Putamen (tissue), 1 donor: ENCODE measurements at places on chromosomes 4 and X.

DNA sequence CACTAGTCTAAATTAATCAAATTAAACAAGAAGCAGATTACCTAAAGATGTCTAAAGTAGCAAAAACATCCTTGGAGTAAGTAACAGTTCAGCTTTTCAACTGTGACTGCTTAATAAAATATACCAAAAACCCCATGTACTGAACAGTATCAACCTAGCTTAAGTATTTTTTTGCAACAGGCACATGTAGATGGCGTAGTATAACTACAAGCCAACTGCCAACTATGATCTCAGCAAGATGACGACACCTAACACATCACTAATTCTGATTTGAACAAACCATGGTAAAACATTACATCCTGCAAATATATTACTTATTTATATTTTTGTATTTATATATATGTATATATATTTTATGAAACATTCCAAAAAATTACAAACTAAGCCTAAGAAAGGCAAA lies 24.5 kb downstream of the DHX15 start:
- DNase-seq = no peak

DNA sequence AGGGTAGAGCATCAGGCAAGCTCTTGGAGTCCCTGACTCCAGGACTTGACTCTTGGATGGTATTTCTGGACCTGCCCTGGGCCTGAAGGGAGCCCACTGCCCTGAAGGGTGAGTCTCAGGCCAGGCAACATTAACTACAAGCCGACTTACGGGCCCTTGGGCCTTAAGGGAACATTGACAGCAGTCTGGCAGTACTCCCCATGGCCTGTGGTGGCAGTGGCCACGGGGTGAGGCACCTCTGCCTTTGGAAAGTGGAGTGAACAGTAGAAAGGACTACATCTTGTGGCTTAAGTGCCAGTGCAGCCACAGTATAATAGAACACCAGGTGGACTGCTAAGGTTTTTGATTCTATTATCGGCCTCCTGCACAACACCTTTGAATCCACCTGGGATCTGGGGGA lies 36.3 kb downstream of the SH3BGRL start:
- DNase-seq = no peak

GRCh38 chrX:47540754-47541538 lies 20.1 kb upstream of the ARAF start:
- peak; percentile 89 for DNase-seq

DNA sequence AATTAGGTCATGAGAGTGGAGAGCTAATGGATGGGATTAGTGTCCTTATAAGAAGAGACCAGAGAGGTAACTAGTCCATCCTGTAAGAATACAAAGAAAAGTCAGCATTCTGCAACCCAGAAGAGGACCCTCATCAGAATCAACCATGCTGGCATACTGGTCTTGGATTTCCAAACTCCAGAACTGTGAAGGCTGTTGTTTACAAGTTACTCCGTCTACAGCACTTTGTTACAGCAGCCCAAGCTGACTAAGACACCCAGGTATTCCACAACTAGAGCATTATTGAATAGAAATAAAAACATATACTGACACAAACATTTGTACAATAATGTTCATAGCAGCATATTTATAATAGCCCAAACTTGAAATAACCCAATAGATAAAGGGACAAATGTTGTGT lies 9.2 kb downstream of the TMEM156 start:
- no peak for DNase-seq

DNA sequence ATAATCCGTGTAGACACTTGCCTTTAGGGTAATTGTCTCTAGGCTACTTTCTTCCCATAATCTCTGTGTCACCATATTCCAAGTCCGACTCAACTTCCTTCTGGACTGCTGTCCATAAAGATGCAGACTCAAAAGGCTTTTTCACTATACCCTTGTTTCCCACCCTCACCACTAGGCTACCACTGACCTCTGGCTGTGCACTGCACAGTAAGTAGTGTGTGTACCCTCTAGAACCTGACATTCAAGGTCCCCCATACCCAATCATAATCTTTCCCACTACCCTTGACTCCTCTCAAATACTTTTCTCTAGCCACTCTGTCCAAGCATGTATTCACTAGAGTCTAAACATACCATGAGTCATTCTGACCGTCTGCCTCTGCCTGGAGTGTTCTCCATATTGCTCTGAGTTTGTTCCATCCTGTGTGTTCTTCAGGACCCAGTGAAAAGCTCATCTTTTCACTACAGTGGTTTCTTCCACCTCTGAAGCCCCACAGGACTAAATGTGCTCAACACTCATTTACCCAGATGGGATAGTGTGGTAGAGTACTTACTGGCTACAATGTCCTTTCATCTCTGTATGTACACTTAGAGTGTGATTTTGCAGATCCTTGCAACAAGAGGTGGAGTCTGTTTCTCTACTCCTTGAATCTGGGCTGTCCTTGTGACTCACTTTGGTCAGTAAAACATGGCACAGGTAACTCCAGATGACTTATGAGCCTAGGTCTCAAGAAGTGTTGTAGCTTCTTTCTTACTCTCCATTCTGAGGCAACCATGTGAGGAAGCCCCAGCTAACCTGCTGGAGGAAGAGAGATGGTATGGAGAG lies 17.4 kb downstream of the JADE3 start:
- DNase-seq = no peak

- peak; percentile 0 for DNase-seq
Observed at GRCh38 chrX:53116101-53116500, 22.2 kb downstream of the KANTR start.
